ENCODE measurements at places on chromosomes 3 and 15.

GRCh38 chr3:5063724-5064123, 58.4 kb upstream of the ARL8B start:
- DNase-seq = no peak

GRCh38 chr3:118943597-118943996, 91.0 kb downstream of the IGSF11 start:
- DNase-seq = no peak

DNA sequence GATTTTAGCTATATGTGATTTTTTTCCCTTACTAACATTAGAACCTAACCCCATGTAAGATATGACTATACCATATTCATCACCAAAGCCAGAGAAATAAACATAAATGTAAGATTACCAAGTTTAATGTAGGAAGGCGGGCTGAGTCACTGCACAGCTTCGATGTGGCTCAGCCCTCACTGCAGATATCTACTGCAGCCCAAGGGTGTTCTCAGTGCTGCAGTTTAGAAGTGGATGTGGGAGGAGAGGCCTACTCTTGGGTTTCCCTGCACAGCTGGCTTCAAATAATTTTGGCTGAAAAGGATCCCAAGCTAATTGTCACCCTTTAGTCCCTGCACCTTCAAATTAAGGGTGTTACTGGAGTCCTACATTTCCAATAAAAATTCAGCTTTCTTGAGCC, 9.3 kb downstream of the ARPP19 start:
- peak; percentile 48 for DNase-seq

- no peak for DNase-seq
Measured at GRCh38 chr15:57213862-57214261, 162.4 kb upstream of the CGNL1 start.

GRCh38 chr3:185649414-185649813, 63.3 kb downstream of the SENP2 start:
- no peak for DNase-seq

DNA sequence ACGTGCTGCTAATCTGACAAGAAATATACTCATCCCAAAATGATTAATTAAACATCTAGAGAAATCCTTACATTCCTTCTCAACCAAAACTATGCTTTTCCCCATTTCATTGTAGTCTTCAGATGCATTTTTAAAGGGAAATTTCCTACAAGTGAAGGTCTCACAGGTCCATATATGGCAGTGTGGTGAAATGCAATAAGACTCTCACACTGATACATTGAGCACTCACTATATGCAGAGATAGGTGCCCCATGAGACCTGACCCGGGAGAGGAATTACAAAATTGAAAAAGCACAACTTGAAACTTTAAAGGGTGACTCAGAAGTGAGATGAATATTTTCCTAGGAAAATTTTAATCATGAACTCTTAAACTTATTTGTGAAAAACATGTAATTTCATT, 629.2 kb upstream of the NAALADL2 start:
- DNase-seq = no peak

- DNase-seq = peak; percentile 63
Measured at GRCh38 chr3:186540221-186540834, 3.9 kb downstream of the CRYGS start.

DNA sequence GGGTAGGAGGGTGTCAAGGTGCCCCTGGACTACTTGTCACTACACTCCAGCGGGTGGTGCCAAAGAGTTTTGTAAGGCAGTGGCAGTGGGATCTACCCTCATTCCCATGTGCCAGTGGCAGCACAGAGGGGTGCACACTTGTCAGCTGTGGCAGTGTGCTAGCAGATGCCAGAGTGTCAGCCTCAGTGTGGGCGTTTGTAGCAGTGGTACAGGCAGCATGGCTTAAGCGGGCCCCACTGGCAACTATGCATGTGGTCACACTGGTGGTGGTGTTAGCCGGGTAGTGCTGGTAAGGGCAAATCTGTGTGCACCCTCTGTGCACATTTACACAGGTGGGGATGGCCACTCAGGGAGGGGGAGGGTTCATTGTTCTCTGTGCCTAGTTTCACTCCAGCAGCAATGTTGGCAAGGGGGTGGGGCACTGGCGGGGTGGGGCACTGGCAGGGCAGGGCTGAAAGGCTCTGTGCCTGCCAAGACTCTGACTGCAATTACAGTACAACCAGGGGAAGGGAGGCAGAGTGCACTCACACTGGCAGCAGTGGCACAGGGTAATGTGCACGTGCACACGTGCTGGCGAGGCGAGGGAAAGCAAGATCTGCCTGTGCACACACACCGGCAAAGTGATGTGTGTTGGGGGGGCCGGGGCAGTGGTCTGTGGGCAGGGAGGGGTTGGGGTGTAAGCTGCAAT, 31.8 kb downstream of the MYO9A start:
- DNase-seq = no peak

GRCh38 chr15:51842852-51843737, 13.6 kb downstream of the TMOD3 start:
- DNase-seq = no peak
